ENCODE measurements at places on chromosomes 11 and 22. TPM values are rescaled to one million over a fixed set of nuclear protein-coding genes. Genes with fewer than 3 reads are reported as not detected.

The TREH gene
- not detected for total RNA-seq

The SMIM35 gene
- total RNA-seq = 0.13 TPM

GRCh38 chr11:79269611-79270307 is 171.1 kb downstream of the TENM4 start:
- no peak for DNase-seq
- no peaks in the 10 kb centered on the region for H3K4me1 ChIP-seq
- H3K36me3 ChIP-seq = no peaks in the 10 kb centered on the region

- H3K4me1 ChIP-seq = peaks cover 9% of the 10 kb centered on the region
- peaks cover 2% of the 10 kb centered on the region for H3K36me3 ChIP-seq
- no peaks in the 10 kb centered on the region for H3K27me3 ChIP-seq
- H3K27ac ChIP-seq = no peak overlapping the region
- no peak for DNase-seq
Observed at GRCh38 chr11:78428266-78428636, 10.6 kb upstream of the GAB2 start.

The SLC15A3 gene
- 11.2 TPM for total RNA-seq

DNA sequence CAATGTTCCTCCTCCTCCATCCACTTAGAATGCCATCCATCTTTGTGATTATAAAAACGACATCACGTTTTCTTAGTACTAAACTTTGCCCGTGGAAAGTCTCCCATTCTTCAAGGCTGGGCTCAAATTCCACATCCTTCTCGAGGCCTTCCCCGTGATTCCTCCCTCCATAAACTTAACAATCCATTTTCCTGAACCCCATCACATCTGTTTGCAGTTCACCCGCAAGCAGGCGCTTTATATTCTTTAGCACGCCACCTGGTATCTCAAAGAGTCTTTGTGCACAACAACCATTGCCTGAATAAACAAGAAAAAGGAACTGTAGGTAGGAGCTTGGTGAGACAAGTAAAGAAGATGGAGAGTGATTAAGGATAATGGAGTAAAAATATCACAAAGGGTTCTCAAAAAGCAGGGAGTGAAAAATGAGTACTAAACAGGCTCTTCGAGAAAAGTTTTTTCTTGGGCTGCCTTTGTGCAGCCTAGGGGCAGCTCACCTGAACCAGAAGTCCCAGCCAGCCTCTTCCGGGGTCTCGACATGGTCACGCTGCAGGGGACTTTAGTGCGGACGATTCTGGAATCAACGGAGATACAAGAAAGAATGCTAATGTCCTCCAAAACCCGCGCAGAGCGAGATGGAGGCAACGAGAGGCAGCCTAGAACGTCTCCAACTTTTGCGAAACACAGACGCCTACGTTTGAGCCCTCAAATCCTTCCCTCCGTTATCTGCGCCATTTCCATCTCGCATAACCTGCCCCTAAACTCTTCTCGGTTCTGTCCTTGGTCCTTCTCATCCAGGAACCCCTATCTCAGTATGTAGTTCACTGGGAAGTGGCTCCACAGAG is 585 bp downstream of the THYN1 start:
- H3K27ac ChIP-seq = peak overlapping the region; percentile 96
- no peak for DNase-seq

The PRG3 gene
- total RNA-seq = not detected

- H3K4me3 ChIP-seq = no peak overlapping the region
- H3K4me1 ChIP-seq = no peaks in the 10 kb centered on the region
Observed at GRCh38 chr11:32659672-32660071, 76.0 kb downstream of the EIF3M start.

DNA sequence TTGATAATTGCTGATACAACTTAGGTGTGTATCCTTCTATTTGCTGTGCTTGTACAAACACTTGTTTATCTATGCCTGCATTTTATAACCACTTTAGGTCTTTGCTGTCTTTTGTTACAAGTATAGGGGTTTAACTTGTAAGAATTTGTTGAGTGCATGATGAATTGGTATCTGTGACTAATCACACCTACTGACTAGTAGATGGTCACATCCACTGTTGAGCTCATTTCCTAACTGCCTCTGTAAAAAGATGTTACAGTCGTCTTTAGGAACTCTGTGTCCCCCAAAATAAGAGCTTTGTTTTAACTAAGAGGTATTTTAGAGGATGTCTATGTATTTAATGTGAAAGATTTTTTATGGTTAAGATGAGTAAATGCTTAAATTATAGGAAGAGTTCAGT is 60.5 kb downstream of the HIPK3 start:
- no peak for DNase-seq
- no peak overlapping the region for H3K4me3 ChIP-seq
- no peaks in the 10 kb centered on the region for H3K36me3 ChIP-seq
- H3K4me1 ChIP-seq = peaks cover 18% of the 10 kb centered on the region
- H3K27me3 ChIP-seq = no peaks in the 10 kb centered on the region

The MMP7 gene
- not detected for total RNA-seq

The FAM180B gene
- total RNA-seq = 0.23 TPM

- no peak for DNase-seq
- peaks cover 56% of the 10 kb centered on the region for H3K27me3 ChIP-seq
- H3K27ac ChIP-seq = no peak overlapping the region
- H3K36me3 ChIP-seq = peaks cover 6% of the 10 kb centered on the region
- H3K4me1 ChIP-seq = peaks cover 2% of the 10 kb centered on the region
Observed at GRCh38 chr22:43890901-43891331, 897 bp downstream of the PNPLA5 start.

DNA sequence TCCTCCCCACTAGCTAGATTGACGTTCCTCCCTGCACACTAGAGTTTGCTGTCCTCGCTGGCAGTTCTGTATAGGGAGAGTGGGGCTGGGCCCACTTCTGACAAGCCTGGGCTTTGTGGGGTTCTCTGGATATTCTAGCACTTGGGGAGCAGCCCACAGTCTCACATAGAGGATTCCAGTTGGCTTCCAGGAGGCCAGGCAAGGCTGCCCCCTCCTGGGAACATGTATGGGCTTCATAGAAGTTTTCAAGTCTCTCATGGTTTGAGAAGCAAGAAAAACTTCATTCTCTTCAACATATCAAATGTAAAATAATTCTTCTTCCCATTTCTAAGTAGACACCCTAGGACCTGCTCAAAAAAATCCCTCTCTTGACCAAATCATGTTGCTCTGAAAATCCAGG is 87.5 kb downstream of the NAV2 start:
- H3K36me3 ChIP-seq = no peaks in the 10 kb centered on the region
- H3K27ac ChIP-seq = no peak overlapping the region
- peaks cover 2% of the 10 kb centered on the region for H3K4me1 ChIP-seq
- H3K4me3 ChIP-seq = no peak overlapping the region
- peaks cover 32% of the 10 kb centered on the region for H3K27me3 ChIP-seq

DNA sequence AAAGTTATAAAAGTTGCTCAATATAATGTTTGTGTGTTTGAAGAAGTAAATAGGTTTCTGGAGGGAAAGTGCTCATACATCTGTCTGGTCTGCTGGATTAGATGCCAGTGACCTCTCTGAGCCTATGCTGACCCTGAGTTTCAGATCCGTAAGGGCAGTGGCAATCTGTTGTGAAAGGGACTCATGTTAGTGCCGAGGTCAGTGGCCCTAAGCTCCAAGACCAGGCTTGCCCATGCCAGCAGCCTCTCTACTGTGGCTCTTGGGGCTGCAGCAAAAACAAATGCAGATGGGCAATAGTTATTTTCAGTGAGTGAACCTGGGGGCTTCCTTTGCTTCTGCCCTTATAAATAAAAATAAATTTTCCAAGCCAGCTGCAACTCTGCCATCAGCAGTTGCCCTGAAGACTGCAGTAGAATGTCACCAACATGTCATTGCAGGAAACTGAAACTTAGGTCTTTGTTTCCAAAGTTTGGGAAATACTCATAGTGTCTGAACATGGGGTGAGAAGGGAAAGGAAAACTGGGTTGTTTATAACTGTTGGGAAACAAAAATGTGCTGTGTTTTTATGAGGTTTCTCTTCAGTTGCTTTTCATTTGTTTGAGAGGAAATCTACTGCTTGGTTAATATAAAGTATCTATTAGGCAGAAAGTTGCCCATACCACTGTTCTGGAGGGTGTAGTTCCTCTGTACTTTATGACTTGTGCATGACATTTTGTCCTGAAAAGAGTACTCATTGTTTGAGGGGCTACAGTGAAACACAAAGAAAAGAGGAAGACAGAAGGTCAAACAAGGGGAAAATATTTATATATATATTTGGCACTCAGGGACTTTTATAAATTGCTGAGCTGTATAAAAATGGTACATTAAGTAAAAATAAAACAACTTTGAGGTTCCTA is 9.5 kb upstream of the MS4A4E start:
- DNase-seq = no peak
- no peak overlapping the region for H3K27ac ChIP-seq

GRCh38 chr11:65071907-65072630 is 11.8 kb downstream of the CDCA5 start:
- no peaks in the 10 kb centered on the region for H3K36me3 ChIP-seq
- H3K4me3 ChIP-seq = no peak overlapping the region
- no peaks in the 10 kb centered on the region for H3K27me3 ChIP-seq
- no peak overlapping the region for H3K27ac ChIP-seq

DNA sequence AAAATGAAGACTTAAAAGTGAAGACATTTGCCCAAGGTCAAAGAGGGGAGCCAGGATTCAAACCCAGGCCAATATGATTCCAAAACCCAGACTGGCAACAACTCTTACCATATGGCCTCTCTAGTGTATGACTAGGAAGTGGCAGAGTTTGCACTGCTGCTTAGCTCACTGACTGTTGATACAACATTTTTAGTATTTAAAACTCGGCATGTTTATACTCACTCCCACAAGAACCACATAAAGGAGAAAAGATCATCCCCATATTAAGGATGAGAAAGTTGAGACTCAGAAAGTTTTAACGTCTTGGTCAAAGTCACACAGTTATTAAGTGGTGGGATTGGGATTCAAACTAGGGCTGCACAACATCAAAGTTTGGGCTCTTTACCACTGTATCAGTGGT is 81.7 kb downstream of the CCDC34 start:
- no peak overlapping the region for H3K27ac ChIP-seq
- no peaks in the 10 kb centered on the region for H3K36me3 ChIP-seq
- H3K27me3 ChIP-seq = peaks cover 18% of the 10 kb centered on the region
- DNase-seq = no peak
- no peaks in the 10 kb centered on the region for H3K4me1 ChIP-seq

DNA sequence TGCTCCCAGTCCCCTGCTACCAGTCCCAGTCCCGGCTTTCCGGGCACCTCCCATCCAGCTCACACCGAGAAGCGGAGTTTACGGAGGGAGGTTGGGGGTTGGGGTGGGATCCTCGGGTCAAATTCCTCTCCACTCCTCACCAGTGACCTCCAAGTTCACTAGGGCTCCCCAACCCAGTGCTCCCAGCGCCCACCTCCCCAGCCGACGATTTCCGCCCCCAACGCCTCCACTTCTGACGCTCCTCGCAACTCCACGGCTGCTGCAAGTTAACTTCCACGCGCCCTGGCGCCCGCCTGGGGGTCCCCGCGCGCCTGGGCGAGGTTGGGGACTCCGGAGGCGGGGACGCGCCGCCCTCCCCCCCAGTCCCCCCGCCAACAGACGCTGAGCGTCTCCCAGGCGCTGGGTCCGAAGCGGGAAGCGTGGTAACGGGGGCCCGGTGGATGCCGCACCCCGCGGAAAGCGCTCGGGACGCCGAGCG is 526 bp downstream of the TPST2 start:
- H3K36me3 ChIP-seq = no peaks in the 10 kb centered on the region
- H3K4me3 ChIP-seq = peak overlapping the region; percentile 87
- H3K4me1 ChIP-seq = peaks cover 45% of the 10 kb centered on the region
- peak; percentile 19 for DNase-seq

GRCh38 chr11:132396318-132396717 is 1025.9 kb downstream of the NTM start:
- no peak overlapping the region for H3K4me3 ChIP-seq
- DNase-seq = no peak
- no peaks in the 10 kb centered on the region for H3K36me3 ChIP-seq
- peaks cover 6% of the 10 kb centered on the region for H3K27me3 ChIP-seq
- H3K4me1 ChIP-seq = no peaks in the 10 kb centered on the region
- no peak overlapping the region for H3K27ac ChIP-seq

DNA sequence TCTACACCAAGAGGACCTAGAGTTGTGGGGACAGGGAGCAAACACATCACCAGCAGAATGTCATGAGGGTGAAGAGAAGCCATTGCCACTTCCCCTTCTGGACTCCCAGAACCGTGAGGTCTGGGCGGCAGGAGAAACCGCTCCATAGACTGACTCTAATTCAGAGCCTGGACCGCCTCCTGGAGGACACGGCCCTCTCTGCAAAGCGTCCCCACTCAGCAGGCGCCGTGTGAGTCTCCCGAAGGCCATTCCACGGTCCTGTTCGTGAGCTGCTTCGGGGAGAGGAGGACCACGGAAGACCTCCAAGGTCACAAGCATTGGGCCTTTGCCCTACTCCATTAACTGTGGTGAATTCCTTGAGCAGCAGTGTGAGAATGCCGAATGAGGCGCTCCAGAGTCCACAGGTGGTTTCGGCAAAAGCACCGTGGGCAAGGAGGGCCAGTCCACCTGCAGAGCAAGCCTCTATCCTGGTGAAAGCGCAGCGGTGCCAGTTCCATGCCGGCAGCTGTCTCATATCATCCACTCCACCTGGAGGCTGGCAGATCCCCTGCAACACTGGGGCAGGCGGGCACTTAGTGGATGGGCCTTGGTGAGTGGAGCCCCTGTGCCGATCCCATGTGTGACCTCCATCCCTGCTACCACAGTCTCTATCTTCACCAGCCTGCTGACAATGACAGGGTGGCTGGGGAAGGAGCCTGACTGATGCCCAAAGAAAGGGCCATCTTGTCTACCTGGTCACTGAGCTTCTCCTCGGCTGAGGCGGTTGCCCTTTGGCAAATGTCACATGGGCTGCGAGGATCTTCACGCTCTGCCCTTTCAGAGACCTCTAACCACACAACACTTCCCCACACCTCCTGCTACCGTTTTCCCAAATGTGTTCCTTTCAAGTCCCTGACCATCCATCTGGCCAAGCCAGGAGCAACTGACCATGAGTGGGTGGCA is 7.5 kb downstream of the C11orf21 start:
- peaks cover 5% of the 10 kb centered on the region for H3K36me3 ChIP-seq
- DNase-seq = peak; percentile 3
- peaks cover 5% of the 10 kb centered on the region for H3K27me3 ChIP-seq
- H3K4me1 ChIP-seq = peaks cover 20% of the 10 kb centered on the region

The IGSF9B gene
- 43.8 TPM for total RNA-seq

DNA sequence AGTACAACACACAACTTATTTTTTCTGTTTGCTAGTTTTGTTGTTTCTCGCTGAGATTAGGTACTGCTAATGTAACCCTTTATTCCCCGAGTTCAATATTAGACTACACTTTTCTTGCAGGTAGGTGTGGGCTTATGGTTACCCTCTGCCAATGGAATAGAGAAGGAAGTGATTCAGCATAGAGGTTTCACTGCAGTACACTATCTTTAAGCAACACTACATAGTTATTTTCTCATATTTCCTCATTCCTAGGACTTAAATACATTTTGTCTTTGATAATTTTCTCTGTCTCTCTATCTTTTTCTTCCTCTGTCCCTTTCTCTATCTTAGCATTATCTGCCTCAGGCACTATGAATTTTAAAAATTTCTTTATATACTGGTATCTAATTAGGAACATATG is 791.0 kb downstream of the FAM181B start:
- H3K27ac ChIP-seq = no peak overlapping the region
- no peak for DNase-seq
- H3K36me3 ChIP-seq = no peaks in the 10 kb centered on the region
- H3K4me1 ChIP-seq = no peaks in the 10 kb centered on the region
- H3K4me3 ChIP-seq = no peak overlapping the region

DNA sequence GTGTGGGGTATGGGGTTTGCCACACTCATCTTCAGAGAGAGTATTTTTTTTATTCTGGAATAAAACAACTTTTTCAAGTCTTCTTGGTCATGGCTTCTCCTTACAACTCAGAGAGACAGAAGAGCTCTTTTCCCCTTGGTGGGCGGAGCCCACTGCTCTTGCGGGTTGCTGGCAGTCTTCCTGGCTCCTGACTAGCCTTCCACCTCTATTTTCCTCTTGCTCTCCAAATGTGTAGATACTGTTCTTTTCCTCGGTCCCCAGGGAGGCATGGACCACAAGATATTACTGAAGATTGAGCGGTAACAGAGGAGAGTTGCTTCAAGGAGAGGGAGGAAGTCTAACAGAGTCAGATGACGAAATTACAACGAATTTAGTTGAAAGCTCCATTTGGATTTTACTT is 210.6 kb downstream of the NTM start:
- peaks cover 8% of the 10 kb centered on the region for H3K27me3 ChIP-seq
- no peak overlapping the region for H3K27ac ChIP-seq

Data from T-helper 17 cell (primary cell).